ENCODE measurements at places on chromosomes 2 and 18. TPM values are rescaled to one million over a fixed set of nuclear protein-coding genes. Genes with fewer than 3 reads are reported as not detected.
A peak's percentile ranks its signal among the peaks of the same experiment; 100 is the strongest.

DNA sequence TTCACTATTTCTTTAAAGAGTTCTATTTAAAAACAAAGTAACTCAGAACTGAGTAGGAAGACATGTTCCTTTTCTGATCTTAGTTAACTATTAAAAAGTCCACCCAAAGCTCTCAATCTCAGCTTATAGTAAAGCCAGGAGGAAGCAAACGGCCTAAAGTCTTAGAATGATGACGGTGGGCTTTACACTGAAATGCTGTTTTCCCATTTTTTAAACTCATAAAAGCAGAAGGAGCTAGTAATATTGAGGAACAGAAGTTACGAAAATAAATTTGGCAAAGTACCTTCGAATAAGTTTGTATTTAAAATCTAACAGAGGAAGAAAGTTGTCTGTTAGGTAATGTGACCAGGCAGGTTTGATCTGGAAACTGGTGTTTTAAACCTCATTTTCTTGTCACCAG lies 111.1 kb downstream of the ZNF532 start:
- no peak for DNase-seq

- DNase-seq, result no peak
Observed at GRCh38 chr2:189662669-189663226, 1.5 kb downstream of the ASNSD1 start.

The EDAR gene
- total RNA-seq, result 2.5 TPM

GRCh38 chr2:88729061-88729745 lies 37.7 kb downstream of the RPIA start:
- no peak for DNase-seq

DNA sequence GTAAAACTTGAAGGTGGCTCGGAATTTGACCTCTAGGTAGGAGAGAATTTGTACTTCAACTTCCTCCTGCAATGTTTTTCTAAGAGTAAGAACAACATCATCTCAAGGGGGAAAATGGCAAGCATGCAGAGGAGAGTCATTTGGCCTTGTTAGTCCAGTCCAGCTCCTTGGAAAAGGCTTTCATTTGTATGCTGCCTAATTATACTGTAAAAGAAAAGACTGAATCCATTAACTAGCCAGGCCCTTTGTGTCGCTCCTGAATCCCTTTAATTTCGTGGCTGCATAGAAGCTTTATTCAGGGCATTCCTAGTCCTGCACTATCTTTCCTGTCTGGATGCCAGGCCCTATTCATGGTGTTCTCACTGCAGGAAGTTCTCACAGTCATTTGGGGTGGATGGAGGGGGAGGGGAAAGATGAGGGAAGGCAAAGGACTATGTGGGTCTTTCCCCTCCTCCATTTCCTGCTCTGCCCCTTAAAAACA lies 36.0 kb downstream of the PHLPP1 start:
- DNase-seq, result no peak

- DNase-seq, result no peak
Observed at GRCh38 chr2:161990036-161990435, 84.0 kb downstream of the DPP4 start.

The ONECUT2 gene
- total RNA-seq, result 0.10 TPM

The NABP1 gene
- 22.4 TPM for total RNA-seq

The NMUR1 gene
- total RNA-seq, result 0.69 TPM

DNA sequence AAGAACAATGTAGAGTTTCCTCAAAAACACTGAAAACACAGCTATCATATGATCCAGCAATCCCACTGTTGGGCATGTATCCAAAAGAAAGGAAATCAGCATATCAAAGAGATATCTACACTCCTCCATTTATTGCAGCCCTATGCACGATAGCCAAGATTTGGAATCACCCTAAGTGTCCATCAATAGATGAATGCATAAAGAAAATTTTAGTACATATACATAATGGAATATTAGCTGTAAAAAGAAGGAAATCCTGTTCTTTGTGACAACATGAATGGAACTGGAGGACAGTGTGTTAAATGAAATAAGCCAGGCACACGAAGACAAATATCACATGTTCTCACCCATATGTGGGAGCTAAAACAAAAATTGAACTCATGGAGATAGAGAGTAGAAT lies 114.5 kb upstream of the FN1 start:
- DNase-seq, result no peak

- DNase-seq, result no peak
Observed at GRCh38 chr2:160208655-160209515, 8.8 kb upstream of the ITGB6 start.

DNA sequence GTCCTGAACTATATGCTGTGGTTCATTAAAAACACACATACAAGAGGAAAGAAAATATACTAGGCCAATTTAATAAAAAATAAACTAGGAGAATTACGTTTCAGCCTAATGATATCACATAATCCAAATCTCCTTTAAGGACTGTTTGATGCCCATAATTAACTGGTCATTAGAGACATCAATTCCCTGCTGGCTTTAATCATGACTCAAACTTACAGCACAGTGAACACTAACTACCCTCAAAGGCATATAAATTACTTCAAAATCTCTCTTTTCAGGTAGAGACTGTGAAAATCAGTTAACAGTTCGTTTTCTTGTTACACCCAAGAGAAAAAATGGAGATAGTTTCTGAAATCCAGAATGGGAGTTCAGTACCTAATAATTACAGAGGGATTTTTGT lies 567.4 kb downstream of the CBLN2 start:
- DNase-seq, result no peak

The IL1R2 gene
- 15.6 TPM for total RNA-seq

DNA sequence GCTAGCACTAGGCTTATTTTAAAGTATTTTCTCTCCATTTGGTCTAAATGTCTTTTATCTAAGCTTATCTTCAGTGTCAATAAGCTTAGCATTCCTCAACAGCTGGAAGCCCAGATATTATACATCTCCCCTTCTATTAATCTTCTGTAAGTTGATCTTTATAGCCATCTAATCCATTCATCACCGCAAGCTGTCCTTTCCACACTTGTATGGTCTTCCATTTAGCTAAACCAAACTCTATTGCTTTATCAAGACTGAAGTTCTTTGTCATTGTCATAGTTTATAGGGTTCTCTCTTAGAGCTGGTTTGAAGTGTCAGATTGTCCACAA lies 101.3 kb upstream of the GPR45 start:
- DNase-seq, result no peak

GRCh38 chr18:26483633-26484032 lies 64.7 kb downstream of the KCTD1 start:
- DNase-seq, result no peak

The FAP gene
- total RNA-seq, result 64.6 TPM

- no peak for DNase-seq
Observed at GRCh38 chr18:45806226-45806625, 19.2 kb upstream of the SIGLEC15 start.

- DNase-seq, result no peak
Observed at GRCh38 chr2:141392517-141393213, 738.2 kb downstream of the LRP1B start.

DNA sequence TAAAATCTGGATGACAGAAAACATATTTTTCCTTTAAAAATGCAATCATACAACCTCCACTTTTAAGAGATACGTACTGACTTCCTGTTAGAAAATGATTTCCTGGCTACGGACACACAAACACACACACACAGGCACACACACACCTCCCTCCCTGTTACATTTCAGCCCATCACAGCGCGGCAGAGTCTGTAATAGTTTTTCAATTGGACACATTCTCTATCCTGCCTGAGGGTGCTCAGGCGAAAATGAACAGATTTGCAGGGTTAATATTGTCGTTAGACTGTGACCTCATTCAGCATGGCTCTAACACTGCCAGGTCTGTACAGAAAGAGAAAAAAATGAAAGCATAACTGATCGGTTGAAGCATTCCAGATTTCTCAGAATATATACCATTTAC lies 45.0 kb downstream of the KCTD1 start:
- DNase-seq, result peak; percentile 23

DNA sequence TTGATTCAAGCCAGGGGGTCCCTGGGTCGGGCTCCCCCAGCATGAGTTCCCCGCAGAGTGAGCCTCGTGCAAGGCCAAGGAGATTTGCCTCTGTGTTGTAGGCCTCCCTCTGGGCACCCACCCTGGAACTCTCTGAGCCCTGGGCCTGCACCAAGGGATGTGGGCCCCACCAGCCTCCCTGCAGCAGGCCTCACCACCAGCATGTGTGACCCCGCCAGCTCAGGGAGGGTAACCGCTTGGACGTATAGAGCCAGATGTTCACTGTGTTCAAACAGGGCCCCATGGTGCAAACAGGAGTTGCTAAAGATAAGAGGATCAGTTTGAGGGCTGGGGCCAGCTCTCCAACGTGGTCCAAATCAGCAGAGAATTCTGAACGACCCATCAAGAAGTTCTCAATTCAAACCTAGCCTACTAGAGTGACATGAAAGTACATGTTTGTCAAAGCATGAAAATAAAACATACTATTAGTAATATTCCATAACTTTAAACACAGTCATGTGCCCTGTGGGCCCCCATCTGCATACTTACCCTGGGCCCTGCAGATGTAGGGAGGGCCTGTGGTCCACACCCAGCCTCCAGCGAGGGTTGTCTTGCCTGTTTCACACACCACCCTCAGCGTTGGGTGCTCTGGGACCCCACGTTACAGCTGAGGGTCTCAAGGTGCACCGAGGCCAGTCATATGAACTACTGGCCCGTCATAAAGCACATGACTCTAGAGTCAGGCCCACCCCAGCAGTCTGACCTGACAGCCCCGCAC lies 5.5 kb upstream of the TUBB6 start:
- DNase-seq, result no peak

The CTLA4 gene
- 0.20 TPM for total RNA-seq

The VWA3B gene
- total RNA-seq, result not detected

The RAX gene
- 0.39 TPM for total RNA-seq

- DNase-seq, result no peak
Observed at GRCh38 chr18:48800466-48800865, 150.3 kb downstream of the SMAD7 start.

The PAX3 gene
- 11.9 TPM for total RNA-seq

- no peak for DNase-seq
Observed at GRCh38 chr2:71611247-71611646, 157.9 kb downstream of the DYSF start.

DNA sequence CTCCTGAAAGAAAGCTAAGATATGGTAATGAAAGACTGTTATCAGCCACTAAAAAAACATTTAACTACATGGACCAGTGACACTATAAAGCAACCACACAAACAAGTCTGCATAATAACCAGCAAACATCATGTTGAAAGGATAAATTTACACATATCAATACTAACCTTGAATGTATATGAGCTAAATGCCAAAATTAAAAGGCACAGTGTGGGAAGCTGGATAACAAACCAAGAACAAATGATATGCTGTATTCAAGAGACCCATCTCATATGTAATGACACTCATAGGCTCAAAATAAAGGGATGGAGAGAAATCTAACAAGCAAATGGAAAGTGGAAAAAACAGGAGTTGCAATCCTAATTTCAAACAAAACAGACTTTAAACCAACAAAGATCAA lies 213.1 kb upstream of the CDH2 start:
- no peak for DNase-seq

DNA sequence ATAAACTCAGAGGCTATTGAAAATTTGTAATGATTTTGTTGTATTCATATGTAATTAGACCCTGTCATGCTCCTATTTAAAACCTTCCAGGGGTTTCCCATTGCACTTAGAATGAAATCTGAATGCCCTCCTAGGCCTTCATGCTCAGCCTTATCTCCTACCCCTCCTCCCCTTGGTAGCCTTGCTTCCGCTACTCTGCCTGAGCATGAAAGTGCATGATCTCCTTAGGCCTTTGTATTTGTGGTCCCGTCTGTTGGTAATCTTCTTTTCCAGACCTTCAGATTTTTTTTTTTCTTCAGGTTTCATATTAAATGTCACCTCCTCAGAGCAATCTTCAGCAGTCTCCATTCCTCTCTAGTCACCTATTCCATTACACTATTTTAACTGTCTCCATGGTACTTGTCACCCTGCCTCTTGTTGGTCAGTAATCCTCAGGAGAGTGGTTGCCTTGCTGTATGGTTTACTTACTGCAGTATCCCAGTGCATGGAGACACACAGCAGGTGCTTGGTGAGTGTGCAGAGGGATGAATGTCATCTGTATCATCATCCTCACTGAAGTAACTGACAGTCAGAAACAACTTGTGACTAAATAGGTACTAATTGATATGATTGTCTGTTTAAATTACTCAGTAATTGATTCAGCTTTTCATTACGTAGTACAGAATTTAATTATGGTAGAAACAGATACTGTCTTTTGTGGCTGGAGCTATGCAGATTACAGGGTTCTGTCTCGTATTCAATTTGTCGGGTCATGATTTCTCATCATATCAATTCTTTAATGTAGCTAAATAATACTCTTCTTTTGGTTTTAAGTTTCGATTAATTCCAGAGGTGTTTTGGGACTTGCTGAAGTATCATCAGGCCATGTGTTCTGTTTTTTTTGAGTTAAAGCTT lies 63.9 kb downstream of the PHLPP1 start:
- no peak for DNase-seq
